Stimulated activated CD8-positive, alpha-beta memory T cell treated with anti-CD3 and anti-CD28 coated beads, Interleukin-4, amount 100 ng/mL, for 48 hours (primary cell): ENCODE measurements at places on chromosomes 1 and 21.

GRCh38 chr1:169115891-169116585 is 9.5 kb downstream of the ATP1B1 start:
- peak; percentile 48 for DNase-seq

DNA sequence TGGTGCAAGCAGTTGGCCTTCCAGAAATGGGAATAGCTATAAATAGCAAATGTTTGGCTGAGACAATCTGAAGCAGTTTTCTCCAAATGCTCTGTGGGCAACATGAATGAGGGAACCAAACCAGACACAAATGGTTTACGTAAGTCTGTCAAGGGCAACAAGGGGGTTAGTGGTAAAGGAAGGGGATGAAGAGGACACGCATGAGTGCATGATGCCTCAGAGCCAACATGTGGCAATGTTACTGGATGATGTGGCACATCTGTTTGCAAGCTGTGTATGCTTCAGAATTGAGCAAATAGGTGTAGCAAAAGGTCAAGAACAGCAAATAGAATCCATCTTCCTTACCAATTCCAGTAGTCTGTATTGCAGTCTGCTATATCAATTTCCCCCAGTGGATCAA is 76.3 kb upstream of the LMO4 start:
- no peak for DNase-seq

DNA sequence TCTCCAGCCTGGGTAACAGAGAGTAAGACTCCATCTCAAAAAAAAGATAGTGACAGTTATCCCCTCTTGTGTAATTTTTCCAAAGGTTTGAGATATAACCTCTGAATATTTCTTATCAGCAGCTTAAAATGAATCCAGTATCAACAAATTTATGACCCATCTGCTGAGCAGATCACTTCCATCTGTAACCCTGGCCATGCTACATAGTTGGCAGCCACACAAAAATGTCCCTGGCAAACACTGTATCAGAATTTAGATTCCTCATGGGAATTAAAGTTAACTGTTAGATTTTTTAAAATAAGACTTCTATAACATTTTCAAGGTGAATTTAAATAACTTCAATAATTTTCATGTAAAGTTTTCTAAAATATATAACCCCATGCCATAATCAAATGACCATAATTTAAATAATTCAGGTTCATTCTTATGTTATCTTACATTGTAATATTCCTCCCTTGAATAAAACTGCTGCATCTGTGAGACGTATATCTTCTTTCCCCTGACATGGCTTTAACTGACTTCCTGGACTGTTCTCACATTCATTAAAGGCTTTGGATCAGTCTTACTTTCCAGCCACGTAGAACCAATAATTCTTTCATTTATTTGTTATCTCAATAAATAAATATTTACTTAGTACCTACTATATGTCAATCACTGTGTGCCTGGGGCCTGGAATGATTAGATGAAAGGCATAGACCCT is 5.3 kb upstream of the PRPF38B start:
- no peak for DNase-seq

GRCh38 chr1:245921417-245921816 is 585.7 kb downstream of the SMYD3 start:
- DNase-seq: no peak

DNA sequence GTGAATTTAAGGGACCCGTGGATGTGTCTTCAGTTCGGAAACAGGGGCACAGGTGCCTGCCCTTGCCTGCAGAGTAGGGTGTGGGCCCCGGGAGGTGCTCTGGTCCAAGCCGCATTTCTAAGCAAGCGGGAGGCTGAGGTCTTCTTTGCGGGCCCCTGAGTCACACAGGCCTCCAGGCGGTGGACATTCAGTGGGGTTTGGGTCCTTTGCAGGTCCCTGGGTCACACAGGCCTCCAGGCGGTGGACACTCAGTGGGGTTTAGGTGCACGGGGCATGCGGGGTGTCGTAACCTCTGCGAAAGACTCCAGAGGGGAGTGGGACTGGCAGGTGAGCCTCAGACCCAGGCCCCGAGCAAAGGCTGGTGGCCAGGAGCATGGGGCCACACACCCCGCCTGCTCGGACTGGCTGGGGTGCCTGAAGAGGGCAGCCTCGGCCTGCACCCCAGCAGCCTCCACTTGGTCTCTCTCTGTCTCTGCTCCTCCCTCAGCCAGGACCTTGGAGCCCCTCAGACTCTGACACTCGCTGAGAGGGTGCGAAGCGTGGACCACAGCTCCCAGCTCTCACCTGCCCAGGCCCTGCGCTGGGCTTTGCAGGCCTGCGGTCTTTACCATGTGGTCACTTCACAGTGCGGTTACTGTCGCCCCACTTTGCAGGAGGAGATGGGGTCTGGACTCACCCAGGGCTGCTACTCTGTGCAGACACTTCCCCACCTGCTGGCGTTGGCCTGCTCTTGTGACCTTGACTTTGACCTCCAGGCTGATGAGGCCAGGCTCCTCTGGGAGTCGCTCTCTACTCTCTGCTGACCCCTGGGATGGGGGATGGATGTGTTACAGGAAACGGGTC is 6.0 kb upstream of the AGPAT3 start:
- no peak for DNase-seq

- DNase-seq: no peak
These were observed 14.4 kb downstream of the C1orf159 start for GRCh38 chr1:1101503-1101902.

GRCh38 chr1:154154534-154155191 is at the start of gene NUP210L:
TSS of gene NUP210L (minus strand) at chr1:154155073.
- no peak for DNase-seq
